ENCODE measurements at places on chromosomes 16 and 17.
A peak's percentile ranks its signal among the peaks of the same experiment; 100 is the strongest.

DNA sequence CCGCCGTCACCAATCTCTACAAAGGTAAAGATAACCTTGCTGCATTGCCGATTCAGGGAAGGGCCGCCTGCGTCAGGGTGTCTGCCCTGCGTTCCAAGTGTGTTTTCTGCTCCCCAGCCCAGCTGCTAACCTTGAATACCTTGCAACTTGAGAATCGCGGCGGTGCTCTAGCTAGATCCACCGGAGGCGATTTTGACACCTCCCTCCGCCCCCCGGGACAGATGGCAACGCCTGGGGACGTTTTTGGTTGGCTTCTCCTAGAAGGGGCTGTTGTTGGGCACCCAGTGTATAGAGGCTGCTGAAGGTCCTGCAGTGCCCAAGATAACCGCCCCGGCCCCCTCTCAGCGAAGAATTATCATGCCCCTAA, 1.5 kb downstream of the HAPSTR1 start:
- DNase-seq: peak; percentile 48

GRCh38 chr17:81444610-81445339, 49.5 kb downstream of the BAHCC1 start:
- DNase-seq: no peak

DNA sequence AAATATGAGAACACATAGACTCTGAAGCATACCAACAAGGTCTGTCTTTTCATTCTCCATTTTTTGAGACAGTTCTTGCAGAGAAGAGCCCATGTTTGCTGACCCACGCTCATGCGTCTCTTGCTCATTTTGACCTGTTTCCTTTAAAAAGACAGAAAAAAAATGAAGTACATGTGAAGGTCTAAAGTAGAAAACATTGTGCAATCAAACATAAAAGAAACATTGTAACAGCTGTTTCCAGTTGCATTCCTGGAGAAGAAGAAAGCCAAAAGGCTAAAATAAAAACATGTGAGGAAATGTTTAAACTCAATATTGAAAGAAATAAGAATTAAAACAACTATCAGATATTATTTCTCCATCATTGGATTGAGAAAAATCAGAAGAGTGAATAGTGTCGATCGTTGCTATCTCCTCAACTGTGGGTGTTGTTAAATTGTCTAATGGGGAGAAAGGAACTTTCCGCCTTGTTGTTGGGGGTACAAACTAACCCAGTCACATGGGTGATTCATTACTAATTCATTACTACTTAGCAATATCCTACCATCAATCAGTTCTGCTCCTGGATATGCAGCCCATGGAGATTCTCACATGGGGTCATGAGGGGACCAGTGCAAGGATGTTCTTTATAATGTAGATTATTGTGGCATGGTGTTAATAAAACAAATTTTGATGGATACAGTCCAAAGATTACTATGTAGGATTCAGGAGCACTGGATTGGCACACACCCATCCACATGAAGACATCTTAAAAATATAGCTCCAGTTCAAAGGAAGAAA, 9.5 kb downstream of the ABCA9 start:
- DNase-seq: no peak

GRCh38 chr16:59540621-59541020, 806.5 kb upstream of the GOT2 start:
- no peak for DNase-seq

DNA sequence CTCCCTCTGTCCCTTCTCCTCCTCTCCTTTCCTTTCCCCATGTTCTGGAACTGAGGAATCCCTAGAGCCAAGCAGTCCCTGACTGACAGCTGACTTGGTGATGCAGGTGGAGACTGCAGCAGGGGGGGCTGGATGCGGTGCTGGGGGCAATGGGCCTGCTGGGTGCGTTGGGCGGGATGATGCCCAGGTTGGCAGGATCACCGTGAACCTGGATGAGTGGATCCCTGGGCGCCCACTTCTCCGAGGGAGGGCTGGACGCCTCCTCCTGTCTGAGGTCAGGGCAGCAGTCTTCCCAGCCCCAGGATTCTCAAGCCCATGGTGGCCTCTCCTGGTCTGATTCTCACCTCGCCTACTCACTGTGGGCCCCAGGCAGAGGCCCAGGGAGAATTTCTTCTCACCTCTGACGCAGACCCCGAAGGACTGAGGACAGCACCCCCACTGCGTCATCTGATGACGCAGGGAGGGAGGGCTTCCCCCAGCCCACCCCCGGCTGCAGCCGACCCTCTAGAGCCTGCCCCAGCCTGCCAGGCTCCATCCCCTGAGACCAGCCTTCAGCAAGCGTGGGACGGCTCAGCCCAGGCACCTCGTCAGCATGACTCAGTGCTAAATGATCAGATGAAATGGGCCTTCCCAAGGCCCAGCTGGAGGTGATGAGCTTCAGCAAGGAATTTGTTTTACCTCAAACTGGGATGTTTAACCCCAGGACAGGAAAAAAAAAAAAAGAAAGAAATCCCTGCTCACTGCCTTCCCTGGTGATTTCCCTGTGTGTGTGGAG, 188.0 kb upstream of the TNRC6C start:
- no peak for DNase-seq

- no peak for DNase-seq
Measured at GRCh38 chr16:54107583-54108202, 178.9 kb downstream of the IRX3 start.

DNA sequence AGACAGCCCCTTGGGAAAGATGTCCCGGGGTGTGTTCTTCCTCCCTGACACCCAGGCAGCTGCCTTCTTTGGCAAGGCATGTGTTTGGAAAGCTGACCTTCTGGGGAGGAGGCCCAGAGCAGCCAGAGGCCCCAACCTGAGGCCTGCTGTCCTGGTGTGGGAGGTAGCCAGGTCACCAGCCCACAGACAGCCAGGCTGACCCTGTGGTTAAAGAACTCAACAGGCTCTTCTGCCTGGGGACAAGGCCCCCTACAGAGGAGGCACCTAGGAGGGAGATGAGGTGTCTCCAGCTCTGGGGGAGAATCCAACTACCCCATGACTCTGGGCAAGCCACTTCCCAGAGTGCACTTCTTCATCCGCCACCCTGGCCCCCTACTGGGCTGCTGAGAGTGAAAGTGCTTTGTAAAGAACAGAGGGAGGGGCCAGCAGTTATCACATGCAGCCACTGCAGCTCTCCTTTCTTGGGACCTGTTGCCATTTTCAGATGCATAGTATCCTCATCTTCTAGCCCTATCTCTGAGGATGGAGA, 13.1 kb upstream of the SREBF1 start:
- peak; percentile 93 for DNase-seq

DNA sequence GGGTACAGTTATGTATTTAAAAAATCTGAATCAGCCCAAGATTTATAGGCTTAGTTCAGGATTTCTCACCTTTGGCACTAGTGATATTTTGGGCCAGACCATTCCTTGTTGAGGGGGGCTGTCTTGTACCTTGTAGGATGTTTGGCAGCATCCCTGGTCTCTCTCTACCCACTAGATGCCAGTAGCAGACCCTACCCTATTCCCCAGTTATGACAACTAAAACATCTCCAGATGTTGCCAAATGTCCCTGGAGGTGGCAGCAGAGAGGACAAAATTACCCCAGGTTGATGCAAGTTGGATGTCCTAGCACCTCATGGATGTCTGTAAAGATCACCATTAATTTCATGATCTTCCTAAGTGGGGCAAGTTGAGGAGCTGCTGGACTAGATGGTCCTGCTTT, 45.8 kb downstream of the SYT17 start:
- peak; percentile 24 for DNase-seq

GRCh38 chr17:30372755-30373154, 6.0 kb upstream of the CPD start:
- peak; percentile 62 for DNase-seq

- DNase-seq: no peak
Measured at GRCh38 chr16:50244504-50245416, 21.6 kb upstream of the ADCY7 start.

Data from activated CD4-positive, alpha-beta memory T cell treated with anti-CD3 and anti-CD28 coated beads for 36 hours (primary cell).